ENCODE measurements at places on chromosomes 7 and 10.

GRCh38 chr10:70615784-70616522, 13.4 kb upstream of the PRF1 start:
- DNase-seq: no peak

DNA sequence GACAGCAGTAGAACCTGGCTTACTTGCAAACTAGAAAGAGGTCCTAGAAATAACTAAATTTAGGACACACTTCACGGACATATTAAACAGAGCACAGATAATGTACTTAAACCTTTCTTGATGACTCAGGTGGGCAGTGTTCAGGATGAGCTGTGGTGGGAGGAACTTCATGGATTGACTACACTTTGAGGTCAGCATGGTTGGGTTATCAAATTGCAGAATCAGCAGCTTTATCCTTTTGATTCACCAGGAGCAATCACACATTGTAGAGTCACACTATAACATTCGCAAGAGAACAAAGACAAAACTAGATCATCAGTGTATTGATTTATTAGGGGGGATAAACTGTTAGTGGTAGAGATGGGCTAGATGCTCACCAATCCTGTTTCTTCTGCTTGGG, 38.6 kb upstream of the AGK start:
- DNase-seq: no peak

GRCh38 chr10:99850767-99851340, 68.4 kb downstream of the ABCC2 start:
- no peak for DNase-seq

DNA sequence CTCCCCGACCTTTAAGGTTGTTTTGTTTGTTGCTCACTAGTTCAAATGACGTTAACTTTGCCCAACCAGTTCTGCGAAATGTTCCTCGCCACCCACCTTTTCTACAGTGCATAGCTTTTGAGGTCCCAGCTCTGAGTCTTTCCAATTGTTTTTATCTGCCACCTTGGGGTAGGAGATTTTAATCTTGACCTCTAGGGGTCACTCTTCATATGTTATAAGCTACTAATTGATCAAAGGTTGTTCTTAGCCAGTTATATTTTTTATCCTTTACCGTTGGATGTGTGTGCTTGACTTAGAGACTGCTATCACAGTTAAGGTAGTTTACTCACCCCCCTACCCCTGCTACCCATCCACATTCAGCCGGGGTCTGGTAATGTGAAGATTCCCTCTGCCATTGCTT, 372.4 kb downstream of the SUGCT start:
- no peak for DNase-seq

GRCh38 chr7:123494193-123494796, 40.1 kb downstream of the IQUB start:
- peak; percentile 23 for DNase-seq

- no peak for DNase-seq
Measured at GRCh38 chr7:157044943-157045660, 34.6 kb upstream of the MNX1 start.

GRCh38 chr7:7529328-7529727, 6.3 kb downstream of the COL28A1 start:
- DNase-seq: no peak

DNA sequence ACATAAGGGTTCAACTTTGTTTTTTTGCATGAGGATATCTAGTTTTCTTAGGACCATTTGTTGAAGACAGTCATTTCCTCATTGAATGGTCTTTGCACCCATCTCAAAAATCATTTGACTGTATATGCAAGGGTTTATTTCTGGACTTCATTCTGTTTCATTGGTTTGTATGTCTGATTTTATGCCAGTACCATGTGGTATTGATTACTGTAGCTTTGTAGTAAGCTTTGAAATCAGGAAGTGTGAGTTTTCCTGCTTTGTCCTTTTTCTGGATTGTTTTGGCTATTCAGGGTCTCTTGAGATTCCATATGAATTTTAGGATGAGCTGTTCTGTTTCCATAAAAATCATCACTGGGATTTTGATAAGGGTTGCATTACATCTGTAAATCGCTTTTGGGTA, 63.9 kb downstream of the SND1 start:
- no peak for DNase-seq

GRCh38 chr7:101604331-101604933, 24.7 kb downstream of the MYL10 start:
- no peak for DNase-seq

DNA sequence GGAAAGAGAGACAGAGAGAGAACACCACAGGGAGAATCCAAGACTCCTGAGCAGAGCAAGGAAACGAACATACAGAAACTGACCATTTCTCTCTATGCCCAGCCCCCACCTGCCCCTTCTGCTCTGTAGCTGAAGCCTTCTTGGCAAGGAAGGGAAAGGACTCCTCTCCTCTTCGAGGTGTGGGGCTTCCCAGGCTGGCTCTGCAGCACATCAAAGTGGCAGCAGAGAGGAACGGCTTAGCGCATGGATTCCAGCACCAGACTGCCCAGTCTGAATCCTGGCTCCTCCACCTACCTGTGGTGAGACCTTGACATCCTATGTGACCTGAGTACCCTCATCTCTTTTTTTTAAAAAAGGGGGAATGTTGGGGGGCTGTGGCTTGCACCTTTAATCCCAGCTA, 69.4 kb downstream of the SH3PXD2A start:
- no peak for DNase-seq

GRCh38 chr10:47311932-47312662, 10.2 kb upstream of the GDF2 start:
- DNase-seq: no peak

DNA sequence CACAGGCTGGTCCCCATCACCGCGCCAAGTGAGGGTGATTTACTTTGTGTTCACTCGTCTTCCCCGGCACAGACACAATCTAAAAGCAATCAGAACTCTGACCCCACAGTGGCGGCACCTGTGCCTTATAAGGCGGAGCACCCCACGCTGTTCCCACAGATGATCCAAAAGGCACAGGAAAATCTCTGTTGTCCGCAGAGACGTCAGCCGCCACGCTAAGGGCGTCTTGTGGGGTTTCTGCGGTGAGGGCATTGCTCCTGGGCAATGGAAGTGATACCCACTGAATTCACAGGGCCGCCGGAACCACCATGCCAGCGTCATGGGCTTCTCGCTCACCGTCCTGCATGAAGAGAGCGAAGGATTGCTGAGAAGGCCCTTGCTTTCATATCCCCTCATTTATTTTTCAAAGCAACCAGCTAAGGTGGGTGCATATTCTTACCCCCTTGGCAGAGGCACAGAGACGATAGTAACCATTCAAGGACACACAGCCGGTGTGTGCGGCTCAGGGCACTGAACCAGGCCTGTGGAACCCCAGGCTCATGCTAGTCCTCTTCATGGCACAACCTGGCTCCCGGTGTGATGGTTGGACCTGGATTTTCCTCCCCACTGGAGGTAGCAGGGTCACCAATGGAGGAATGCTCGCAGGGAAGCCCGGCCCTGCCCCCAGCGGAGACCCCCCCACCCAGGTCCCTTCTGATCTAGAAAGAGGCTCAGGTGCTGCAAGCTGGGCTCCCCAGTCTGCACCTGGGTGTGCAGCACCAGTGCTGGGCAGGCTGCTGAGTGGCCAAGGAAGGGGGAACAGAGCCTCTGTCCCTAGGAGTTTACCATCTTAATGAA, 279.0 kb downstream of the TCERG1L start:
- no peak for DNase-seq

- DNase-seq: no peak
Measured at GRCh38 chr7:3234851-3235250, 66.2 kb upstream of the SDK1 start.

DNA sequence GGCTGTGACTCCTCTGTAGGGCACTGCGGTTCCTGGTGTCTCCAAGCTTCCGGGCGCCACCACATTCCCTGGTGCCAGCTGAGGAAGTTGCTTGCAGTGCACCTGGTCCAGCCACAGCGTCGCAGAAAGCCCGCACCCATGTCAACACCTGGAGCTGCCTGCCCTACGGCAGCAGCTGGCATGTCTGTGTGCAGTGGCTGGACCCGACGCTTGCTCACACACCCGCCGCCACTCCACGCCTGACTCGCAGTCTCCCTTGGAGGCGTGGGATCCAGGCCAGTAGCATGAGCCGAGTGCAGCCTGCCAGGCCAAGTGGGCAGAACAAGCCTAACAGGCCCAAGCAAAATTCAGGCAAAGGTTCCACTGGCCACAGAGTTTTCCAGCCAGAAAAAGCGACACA, 118.1 kb upstream of the PHF14 start:
- no peak for DNase-seq

- DNase-seq: no peak
Measured at GRCh38 chr7:55127135-55127551, 108.3 kb downstream of the EGFR start.

- DNase-seq: no peak
Measured at GRCh38 chr10:125161707-125162119, 1.4 kb upstream of the CTBP2 start.

DNA sequence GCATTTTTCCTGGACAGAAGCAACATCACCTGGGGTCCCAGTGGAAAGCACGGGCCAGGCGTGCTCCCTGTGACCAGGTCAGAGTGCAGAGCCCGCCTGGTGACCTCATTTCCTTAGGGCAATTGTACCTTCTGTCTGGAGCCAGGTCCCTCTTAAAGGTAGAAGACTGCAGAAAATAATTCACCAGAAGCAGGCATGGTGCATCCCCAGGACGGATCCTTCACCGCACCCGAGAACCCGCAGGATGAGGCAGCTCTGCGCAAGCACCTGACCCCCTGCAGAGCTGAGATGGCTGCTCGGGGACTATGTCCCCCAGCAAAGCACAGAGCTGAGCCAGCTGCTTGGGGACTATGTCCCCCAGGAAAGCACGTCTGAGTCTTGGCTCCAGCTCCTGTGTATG, 557.6 kb downstream of the PTPRN2 start:
- no peak for DNase-seq
